Activated CD4-positive, alpha-beta T cell treated with anti-CD3 and anti-CD28 coated beads, Interleukin-2, amount 50 U/mL, for 1 hour (primary cell): ENCODE measurements at places on chromosomes 7 and 10.
A peak's percentile ranks its signal among the peaks of the same experiment; 100 is the strongest.

- DNase-seq: no peak
These were observed 33.0 kb downstream of the TPST1 start for GRCh38 chr7:66237906-66238772.

DNA sequence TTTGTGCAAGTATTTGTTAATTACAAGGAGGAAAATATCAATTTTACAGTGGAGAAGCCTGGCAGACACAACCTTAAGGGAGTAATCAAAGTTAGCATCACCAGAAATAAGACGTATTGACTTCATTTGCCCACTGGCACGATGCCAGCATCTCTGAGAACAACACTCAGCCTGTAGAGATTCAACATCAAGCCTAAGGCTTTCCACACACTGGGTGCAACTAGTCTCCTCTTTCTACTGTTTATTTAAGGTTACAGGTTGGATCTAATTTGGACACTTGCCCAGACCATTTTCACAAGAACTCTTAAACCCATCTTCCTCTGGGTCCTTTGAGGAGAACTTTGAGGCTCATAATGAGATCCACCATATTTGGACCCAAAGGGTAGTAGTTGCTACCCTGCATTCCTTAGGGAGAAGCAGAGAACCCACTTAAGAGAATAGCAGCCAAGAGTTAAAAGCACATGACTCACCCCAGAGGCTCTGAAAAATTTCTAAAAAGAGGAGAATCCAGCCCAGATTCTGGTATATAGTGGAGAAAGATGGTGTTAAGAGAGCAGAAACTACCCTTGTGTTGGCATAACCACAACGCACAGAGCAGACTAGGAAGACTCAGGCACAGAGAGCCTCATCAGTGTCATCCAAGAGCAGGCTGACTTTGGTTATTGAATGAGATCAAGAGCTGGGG, 97.3 kb downstream of the CCDC71L start:
- DNase-seq: no peak

DNA sequence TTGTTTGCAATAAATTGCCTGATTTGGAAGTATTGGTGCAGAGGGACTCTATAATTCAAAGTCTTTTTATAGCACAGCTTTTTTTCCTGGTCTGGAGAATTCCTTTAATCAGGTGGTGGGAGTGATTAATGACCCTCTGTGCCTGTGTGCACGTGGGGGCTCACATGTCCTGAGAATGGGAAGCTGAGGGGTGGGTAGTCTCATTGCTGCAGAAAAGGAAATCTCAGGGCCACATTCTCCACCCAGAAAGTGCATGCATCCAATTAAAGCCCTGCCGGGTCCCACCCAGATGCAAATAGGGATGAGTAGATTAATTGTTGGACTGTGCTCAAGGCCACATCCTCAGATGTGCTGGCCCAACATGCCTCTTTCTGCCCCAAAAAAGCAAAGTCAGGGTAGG, 324.7 kb downstream of the CXCL12 start:
- no peak for DNase-seq

- DNase-seq: no peak
These were observed 7.2 kb upstream of the RELN start for GRCh38 chr7:103996639-103997038.

DNA sequence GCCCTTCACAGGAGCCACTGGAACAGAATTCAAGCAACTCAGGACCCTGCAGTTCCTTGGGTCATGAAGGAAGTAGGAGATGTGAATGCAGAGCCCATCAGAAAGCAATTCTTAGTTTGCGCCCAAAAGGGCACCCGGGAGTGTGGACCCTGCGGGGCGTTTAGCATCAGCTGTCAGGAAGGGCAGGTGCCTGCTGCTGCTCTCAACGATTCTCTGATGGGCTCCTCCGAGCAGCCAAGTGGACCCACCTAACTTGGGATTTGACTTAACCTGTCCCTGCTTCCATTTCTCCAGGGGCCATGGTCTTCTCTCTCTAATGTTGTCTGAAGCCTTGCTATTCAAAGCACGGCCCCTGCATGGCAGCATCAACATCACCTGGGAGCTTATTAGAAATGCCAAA, 17.1 kb downstream of the CPA5 start:
- DNase-seq: no peak

DNA sequence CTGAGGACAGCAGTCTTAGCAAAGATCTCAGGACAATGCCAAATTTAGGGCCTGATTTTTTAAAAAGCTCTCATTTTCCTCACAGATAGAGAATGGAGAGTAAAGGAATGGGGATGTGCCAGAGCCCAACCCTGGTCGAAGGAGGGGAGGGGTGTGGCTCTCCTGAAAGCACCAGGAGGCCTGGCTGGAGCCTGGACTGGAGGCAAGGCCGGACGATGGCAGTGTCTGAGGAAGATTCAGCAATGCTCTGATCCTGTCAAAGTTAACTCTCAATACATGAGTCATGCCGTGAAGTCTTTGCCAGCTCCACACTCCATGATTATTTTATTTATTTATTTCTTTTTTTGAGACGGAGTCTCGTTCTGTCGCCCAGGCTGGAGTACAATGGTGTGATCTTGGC, 108.3 kb downstream of the UPF2 start:
- no peak for DNase-seq

- no peak for DNase-seq
These were observed 192.9 kb downstream of the AUTS2 start for GRCh38 chr7:69790977-69791724.

DNA sequence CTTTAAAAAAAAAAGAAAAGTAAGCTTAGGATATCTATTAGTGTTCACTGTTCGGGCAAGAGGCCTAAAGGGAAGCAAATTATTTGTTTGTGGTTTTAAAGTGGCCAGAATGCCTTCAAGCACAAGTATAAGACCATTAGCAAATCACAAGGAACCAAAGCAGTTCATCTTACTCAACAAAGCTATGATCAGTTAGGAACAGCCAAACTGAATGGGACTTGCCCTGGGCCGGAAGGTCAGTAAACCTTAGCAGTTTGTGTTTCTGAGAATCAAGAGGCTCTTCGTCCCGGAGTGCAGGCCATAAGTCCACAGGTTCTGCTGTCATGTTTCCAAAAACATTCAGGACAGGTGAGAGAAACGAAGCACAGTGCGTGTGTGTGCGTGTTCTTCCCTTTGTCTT, 4.5 kb downstream of the FBXW4 start:
- DNase-seq: no peak

DNA sequence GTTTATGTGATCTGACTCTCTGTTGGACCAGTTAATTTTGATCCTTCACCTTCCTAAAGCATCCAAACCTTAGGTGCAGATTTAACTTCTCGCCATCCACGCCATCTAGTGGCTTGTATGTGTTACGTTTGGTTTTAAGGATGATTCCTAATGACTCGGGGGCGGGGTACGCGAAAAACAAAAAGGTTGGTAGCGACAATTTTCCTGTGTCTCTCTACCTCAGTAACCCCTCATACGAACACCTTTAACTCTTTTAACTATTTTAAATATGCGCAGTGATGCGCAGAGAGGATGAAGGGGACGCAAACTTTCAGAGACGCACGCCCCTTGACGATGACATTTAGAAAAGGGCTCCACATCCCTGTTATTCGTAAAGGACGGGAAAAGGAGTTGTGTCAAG, 714 bp upstream of the KCND2 start:
- no peak for DNase-seq

DNA sequence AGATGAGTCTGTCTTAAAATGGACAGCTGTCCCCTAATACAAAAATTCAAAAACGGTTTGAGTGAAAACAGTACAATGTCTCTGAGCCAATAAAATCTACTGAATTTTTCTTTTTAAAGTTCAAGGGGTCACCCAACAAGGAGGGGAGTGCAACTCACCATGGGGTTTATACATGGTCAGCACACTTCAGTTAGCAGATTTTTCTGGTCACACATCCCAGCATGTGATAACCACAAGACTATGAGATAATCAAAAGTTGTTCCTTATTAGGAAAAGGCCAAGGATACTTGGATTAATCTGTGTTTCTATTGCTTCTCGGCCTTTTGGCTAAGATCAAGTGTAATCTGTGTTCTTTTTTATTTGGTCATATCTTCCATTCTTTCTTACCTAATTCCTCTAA, 31.6 kb downstream of the ABCB5 start:
- DNase-seq: no peak

DNA sequence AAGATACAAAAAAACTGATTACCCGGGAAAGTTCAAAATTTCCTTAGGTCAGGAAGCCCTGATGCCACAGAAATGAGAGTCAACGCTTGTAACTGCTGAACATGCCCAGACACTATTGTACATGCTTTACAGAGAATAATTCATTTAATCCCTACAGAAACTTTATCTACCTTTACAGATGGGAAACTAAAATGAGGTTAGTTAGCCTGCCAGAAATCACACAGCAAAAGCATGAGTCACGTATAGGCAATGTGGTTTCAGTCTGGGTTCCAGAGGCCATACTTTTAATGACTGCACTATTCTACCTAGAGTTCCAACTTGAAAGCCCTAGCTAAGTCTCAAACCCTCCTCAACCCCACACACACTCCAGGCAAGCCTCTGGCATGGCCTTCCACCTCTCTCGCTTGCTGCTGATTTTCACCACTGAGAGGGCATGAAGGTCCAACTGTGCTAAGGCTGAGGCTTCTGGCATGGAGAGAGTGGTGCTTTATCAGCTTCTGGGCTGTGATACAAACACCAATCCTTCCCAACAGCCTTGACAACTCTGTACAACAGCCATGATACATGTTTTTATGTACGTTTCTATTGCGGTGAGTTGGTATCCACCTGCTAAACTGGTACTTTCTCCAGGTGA, 1011.2 kb upstream of the GHITM start:
- DNase-seq: no peak

DNA sequence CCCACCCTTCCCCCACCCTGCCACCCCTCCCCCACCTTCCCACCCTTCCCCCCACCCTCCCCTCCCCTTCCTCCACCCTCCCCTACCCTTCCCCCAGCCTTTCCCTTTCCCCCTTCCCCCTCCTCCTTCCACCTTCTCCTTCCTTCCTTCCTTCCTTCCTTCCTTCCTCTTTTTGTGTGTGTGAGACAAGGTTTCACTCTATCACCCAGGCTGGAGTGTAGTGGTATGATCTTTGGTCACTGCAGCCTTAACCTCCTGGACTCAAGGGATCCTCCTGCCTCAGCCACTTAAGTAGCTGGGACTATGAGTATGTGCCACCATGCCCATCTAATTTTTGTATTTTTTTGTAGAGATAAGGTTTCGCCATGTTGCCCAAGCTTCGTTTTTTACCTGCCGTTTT, 35.2 kb downstream of the CYP17A1 start:
- DNase-seq: no peak

DNA sequence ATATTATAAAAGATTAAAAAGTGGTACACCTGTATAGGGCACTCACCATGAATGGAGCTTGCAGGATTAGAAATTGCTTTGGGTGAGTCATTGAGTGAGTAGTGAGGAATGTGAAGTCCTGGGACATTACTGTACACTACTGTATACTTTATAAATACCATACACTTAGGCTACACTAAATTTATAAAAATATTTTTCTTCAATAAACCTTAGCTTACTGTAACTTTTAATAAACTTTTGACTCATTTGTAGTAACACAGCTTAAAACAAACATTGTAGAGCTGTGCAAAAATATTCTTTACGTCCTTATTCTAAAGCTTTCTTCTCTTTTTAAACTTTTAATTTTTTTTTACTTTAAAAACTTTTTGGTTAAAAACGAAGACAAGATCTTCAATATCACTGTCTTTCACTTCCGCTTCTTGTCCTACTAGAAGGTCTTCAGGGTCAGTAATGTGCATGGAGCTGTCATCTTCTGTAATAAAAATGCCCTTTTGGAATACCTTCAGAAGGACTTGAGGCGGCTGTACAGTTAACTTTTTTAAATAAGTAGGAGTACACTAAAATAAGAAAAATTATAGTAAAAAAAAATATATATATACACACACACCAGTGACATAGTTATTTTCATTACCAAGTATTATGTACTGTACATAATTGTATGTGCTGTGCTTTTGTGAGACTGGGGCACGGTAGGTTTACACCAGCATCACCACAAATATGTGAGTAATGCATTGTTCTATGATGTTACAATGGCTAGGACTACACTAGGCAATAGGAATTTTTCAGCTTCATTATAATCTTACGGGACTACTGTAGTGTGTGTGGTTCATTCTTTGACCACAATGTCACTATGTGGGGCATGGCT, 3.5 kb downstream of the STK31 start:
- no peak for DNase-seq

DNA sequence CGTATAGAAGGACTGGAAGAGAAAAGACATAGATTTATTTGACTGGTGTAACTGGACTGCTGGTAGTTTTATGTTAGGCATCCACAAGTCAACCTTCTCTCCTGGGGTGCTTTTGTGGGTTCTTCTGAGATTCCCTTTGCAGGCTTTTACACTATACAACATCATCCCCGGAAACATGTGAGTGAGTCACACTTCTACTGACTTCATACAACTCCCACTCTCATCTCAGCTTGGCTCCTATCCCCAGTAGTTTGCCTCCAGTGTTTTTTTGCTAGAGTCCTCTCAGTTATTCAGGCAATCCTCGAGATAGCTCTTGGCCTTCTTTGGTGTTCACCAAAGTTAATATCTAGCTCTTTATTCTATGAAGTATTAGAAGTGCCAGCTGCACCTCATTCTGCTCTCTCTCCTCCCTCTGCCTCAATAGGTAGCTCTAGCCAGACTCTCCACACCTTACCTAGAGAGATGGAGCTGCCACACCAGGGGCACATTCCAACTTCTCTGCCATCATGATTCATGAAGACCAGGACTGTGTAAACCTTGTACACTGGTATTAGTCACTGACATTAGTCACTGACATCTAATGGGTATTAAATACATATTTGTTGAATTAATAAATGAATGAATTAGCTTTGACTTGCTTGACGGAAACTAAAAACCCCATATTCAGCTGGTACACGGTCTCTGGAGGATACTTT, 281.9 kb downstream of the PPP1R3A start:
- DNase-seq: no peak

GRCh38 chr7:24665564-24666294, 91.5 kb downstream of the GSDME start:
- peak; percentile 32 for DNase-seq

GRCh38 chr7:151301471-151302462, 39.8 kb upstream of the NUB1 start:
- no peak for DNase-seq

- DNase-seq: no peak
These were observed 13.0 kb upstream of the AKR1E2 start for GRCh38 chr10:4813023-4813422.

- DNase-seq: no peak
These were observed 109.1 kb downstream of the CHCHD3 start for GRCh38 chr7:132972745-132973144.

- no peak for DNase-seq
These were observed 35.0 kb downstream of the DNAJC12 start for GRCh38 chr10:67802767-67803538.
